ENCODE measurements at places on chromosomes 4 and X.
A peak's percentile ranks its signal among the peaks of the same experiment; 100 is the strongest.

GRCh38 chr4:13313856-13314255, 170.3 kb downstream of the RAB28 start:
- no peak for DNase-seq

DNA sequence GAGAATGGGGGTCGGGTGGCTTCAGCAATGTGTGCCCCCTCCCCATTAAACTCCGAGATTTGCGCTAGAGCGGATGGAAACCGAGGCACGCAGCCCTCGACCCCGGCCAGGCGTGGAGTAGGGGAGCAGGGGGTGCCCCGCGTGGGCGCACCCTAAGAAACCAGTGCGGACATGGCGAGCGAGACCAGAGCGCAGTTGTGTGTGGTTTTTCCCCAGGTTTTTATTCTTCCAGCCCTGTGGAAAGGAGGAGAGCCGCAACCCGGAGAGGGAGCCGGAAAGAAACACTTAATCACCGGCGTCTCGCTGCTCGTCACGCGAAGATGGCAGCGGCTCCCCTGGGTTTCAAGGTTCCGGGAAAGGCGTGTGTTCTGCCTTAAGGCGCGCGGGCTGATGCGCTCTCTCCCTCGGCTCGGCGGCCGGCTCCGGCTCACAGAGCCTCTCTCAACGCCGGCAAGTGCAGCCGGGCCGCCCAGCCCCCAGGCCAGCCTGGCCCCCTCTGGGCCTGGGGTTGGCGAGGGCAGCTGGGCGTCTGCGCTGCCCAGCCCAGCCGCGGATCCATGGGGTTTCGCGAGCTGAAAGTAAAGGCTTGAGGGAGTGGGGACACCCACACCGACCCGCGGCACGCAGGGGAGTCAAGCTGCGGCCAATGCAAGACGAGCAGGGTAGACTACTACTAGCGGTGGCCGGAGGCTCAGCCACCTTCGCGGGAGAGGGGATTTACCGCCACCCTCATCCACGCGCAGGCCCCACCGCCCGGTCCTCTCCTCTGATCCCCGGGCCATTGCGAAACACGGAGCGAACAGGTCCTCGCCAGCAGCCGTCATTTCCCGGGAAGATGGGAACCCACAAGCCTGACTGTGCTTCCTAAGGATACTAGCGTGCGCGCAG, 74.0 kb upstream of the BCOR start:
- DNase-seq = no peak

GRCh38 chrX:85836868-85837267, 210.5 kb downstream of the CHM start:
- no peak for DNase-seq

- no peak for DNase-seq
Measured at GRCh38 chr4:75251547-75251946, 262.7 kb downstream of the RCHY1 start.

DNA sequence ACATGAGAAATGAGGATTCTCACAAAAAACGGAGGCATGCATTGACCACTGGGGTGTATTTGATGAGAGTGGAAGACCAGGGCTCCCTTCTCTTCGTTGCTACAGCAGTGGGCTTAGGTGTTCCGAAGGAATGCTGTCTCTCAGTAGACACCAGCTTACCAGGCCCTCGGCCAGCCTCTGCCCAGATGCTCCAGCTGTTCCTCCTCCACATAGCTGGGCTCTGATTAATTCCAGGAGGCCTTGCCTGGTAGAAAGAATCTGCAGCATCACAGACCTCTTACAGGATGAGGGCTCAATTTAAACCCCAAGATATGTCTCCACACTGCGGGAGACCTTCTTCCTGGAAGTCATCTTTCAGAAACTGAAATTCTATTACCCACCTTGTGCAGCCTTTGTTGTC, 346.6 kb upstream of the TENM3 start:
- no peak for DNase-seq

DNA sequence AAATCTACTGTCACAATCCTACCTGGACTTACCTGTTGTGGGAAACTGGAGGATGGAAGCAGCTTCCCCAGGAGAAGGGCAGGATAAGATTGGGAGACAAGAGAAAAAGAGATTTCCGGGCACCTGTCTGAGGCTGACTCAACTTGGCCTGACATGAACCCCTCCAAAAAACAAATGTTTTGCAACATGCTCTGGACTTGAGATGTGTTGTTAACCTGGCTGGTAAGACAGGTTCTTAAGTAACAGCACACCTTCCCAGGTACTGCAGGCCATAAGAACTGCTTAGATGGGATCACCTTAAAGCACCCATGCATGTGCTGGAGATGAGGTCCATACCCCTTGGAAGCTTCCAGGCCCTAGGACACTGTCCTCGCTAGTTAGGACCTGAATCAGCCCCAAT, 4.4 kb upstream of the SMIM43 start:
- DNase-seq = no peak

- DNase-seq = peak; percentile 47
Measured at GRCh38 chr4:147799986-147800555, 68.2 kb downstream of the ARHGAP10 start.

GRCh38 chr4:111748157-111748556, 397.1 kb upstream of the FAM241A start:
- no peak for DNase-seq

- no peak for DNase-seq
Measured at GRCh38 chr4:87042986-87043820, 108.4 kb downstream of the AFF1 start.

- no peak for DNase-seq
Measured at GRCh38 chr4:138663883-138664282, 351.7 kb upstream of the NOCT start.

- DNase-seq = no peak
Measured at GRCh38 chr4:161188578-161188977, 975.2 kb downstream of the FSTL5 start.

Data from stimulated activated CD8-positive, alpha-beta memory T cell treated with anti-CD3 and anti-CD28 coated beads, Interleukin-2, amount 100 ng/mL, for 48 hours (primary cell).